ENCODE measurements at places on chromosomes 1 and 21. TPM values are rescaled to one million over a fixed set of nuclear protein-coding genes. Genes with fewer than 3 reads are reported as not detected.

Gene SAMD11
- total RNA-seq = 33.9 TPM

Gene DYNLT5
- 0.98 TPM for total RNA-seq

Gene ACKR1
- 102 TPM for total RNA-seq

Gene SLC9C2
- not detected for total RNA-seq

Gene PLA2G5
- total RNA-seq = 2.7 TPM

DNA sequence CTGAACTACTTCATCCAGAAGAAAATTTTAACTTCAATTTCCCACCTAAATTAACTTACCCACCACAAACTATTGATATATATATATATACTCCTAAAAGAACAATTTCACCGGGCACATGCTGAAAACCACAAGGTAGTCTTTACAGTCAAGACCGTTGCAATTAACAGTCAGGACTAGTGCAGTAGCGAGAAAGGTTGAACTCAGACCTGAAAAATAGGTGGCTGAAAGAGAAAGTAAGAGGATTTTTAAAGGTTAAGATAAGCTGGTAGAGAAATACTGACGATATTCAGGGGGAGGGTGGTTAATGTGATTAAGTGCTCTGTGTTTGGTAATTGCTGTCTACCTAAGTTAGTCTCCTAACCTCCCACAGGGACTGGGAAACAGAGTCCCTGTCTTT lies 1153.5 kb upstream of the TMPRSS15 start:
- DNase-seq = no peak

DNA sequence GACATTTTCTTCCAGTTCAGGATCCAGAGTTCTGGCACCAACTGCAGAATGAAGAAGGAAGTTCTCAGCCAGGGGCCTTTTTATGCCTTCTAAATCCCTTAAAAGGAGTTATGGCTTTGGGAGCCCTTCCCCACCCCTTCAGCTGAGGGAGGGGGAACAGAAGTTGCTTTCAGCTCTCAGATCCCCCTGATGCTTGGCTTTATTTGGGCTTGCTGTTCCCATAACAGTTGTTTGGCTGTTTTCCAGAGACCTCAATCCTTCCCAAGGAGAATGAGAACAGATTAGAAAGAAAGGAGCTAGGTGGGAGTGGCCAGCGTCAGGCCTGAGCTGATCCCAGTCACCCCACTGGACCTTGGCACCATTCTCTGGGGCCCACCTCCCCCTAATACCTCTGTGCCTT lies at the start of gene RPE65:
TSS of gene RPE65 (minus strand) at position 54 of the 400 bp plus-strand sequence. CDS start at position 5, 49 bp downstream.
- no peak for DNase-seq

- DNase-seq = no peak
These were observed 14.3 kb upstream of the LRRC53 start for GRCh38 chr1:74526708-74527107.

DNA sequence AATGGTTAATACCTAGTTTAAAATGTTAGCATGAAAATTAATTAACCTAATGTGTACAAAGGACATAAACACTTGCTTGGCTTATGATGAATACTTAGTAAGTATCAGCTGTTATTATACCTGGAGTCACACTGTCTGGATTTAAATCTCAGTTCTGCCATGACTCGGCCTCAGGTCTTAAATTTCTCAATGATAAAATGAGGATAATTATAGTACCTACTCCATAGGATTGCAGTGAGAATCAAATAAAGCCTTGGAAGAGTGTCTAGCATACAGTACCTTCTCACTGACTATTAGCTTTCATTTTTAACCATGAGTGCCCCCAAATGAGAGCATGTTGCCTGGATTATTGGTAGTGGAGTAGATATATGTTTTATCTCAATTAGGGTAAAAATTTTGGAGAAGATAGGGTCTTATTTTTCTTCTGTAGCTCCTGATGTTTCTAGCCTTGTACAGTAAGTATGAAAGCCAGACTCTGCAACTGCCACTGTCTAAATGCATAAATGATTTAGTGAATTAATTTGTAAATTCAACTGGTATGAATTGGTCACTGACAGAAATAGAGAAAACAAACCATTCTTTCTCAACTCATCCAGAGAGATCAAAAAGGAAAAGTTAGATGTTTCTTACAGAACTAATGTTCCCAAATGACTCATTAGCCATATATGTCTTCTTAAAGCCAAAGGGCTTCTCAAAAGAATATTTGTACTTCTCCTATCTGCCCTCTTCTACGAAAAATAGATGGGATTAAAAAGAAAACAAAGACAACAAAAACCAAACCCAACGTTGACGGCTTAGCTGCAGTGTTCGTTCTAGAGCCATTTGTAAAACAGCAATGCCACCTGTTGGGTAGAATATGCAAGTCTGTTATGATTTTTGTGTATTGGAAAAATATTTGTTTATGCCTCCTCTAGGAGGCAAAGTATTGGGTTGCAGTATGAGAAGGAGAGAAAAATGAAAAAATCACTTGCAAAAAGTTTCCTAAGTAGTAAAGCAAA lies 53.8 kb upstream of the MROH9 start:
- DNase-seq = no peak

GRCh38 chr1:61213245-61214011 lies 131.1 kb downstream of the NFIA start:
- DNase-seq = no peak

- DNase-seq = no peak
These were observed at the start of gene CAMK2N1 for GRCh38 chr1:20485527-20486456. CAMK2N1 (minus strand) TSS chr1:20486210; CDS start chr1:20485379, 831 bp downstream.

DNA sequence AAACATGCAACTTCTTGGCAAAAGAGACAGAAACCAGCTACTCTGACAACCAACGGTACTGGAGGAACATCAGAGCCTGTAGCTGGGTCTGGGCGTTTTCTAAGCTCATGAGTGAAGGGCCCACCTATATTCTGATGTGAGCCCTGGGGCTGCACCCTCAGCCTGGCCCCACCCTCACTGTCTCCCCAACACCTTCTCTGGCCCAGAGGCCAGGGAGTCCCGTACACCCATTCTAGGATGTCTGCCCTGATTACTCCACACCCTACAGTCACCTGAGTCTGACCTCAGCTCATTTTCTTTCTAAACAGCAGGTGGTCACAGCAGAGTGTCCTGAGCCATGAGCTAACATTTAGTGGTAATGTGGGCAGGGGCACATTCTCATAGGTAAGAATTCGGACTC lies 439.2 kb downstream of the MATN1 start:
- DNase-seq = no peak

DNA sequence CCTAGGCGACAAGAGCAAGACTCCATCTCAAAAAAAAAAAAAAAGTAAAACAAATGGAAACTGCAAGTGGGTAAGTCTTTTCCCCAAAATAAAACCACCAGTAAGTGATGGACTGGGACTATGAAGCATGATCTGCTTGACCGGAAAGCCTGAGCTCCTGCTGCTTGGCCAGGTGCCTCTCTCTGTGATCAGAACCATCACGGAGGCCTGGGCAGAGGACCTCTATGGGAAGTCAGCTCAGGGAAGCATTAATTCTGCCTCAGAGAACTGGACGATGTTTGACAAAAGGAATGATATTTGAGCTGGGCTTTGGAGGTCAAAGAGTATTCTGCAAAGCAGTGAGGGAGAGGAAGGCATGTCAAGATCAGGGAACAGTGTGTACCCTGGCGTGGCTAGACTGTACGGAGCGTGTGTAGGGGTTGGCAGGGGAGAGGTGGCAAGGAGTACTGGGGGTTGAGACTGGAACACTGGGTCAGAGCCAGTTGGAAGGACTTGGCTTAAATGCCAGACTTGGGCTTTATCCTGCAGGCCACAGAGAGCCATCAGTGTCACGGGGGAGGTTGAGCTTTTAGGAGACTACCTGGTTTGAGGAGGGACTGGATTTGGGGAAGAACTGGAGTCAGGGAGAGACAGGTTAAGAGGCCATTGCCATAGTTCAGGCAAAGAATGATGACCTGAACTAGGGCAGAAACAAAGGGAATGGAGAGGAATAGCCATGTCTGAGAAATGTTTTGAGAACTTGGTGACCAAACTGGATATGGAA lies 16.4 kb downstream of the ATP1A2 start:
- DNase-seq = no peak

DNA sequence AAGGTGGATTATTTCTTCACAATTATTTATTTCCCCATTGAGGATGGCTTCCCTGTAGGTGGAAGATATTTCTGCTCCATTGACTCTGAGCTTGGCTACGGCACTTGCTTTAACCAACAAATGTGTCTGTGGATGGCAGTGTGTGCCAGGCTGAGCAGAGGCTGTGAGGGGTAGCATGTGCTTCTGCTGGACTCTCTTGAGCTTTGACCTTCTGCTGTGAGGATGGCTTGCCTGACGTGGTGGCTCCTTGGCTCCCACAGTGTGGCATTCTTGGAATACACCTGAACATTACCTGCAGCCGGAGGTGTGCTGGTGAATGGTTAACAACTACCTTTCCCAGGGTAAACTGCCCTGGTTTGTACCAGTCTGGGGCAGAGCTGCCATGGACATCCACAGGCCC lies 46.8 kb downstream of the WDR3 start:
- DNase-seq = no peak

GRCh38 chr1:235986869-235987268 lies 78.0 kb downstream of the NID1 start:
- DNase-seq = no peak

GRCh38 chr1:8689431-8690252 lies 127.8 kb downstream of the RERE start:
- no peak for DNase-seq

- DNase-seq = no peak
These were observed 121.6 kb downstream of the NTMT2 start for GRCh38 chr1:170267317-170267716.

DNA sequence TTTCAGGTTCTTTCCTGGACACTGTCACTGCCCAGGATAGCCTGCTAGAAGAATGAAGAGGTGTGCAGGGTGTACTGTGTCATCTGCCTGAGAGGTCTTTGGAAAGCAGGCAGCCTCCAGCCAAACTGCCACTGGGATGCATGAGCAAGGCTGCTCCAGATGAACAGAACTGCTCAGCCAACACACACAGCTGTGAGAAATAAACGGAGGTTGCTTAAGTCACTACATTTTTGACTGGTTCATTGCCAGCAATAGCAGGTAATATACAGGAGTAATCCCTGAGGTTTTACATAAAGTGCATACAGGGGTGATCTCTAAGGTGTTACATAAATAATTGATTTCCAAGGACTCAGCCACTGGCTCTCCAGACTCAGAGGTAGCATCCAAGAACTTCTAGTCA lies 516.9 kb downstream of the BRINP3 start:
- no peak for DNase-seq

DNA sequence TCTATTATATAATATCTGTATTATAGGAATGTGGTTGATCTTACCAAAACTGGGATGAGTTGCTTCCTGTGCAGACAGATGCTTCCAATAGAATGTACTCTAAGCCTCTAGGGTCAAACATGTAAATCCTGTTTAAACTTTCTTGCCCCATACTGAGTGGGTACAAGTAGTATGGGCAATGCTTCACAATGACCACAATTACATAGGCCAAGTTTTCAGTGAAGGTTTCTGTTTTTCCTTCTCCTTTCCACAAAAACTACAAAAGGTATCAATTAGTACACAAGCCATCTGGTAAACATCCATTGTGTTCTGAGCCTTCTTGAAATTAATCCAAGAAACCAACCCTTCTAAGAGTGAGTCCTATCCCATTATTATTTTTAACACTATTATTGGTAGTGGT lies 16.8 kb downstream of the OTUD7B start:
- DNase-seq = no peak

DNA sequence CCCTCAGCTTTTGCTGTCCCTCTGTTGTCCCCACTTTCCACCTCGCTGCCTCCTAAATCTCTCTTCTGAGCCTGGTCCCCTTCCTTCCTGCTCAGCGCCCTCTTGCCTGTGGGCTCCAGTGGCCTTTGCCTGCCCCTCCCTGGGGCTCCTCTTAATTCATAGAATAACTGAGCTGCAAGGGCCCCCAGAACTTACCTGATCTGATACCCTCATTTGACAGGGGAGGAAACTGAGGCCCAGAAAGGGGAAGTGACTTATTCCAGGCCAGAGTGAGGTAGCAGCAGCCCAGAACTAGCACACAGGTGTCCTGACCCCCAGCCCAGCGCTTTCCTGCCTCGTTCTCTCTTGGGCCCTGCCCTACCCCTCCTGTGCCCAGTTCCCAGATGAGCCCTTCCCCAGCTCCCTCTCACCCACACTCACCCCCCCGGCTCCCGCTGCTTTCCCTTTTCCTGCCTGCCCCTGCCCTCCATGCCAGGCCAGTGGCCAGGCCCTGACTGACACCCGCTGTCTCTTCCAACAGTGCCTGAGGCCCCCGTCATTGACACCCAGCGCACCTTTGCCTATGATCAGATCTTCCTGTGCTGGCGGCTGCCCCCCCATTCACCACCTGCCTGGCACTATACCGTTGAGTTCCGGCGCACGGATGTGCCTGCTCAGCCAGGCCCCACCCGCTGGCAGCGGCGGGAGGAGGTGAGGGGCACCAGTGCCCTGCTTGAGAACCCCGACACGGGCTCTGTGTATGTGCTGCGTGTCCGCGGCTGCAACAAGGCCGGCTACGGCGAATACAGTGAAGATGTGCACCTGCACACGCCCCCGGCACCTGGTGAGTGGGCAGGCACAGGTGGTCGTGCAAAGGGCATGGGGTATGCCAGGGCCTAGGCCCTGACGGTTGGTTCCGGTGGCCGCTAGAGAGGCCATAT lies 5.7 kb downstream of the TRIM46 start:
- DNase-seq = no peak

DNA sequence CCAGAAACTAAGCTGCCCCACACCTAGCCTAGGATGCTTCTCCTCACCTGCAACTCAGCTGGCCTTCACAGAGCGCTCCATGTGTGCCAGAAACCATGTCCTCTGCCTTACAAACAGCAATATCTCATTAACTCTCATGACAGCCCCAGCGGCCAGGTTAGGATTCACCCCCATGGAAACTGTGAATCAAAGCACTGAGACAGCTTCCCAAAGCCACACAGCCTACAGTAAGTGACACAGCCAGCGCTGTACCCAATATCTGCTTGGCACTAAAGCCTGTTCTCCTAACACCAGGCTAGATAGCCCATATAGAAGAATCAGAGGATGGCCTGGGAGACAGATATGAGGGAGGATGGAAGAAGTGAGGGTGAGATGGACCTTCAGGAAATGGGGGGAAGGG lies 13.5 kb downstream of the KCNN3 start:
- DNase-seq = no peak

- DNase-seq = no peak
These were observed 198.6 kb downstream of the MRPL39 start for GRCh38 chr21:25408666-25409065.

GRCh38 chr1:66809736-66810326 lies 8.8 kb upstream of the INSL5 start:
- DNase-seq = no peak
